ENCODE measurements at places on chromosomes 3 and 15.

GRCh38 chr3:128004661-128005060, 47.6 kb upstream of the SEC61A1 start:
- DNase-seq, result no peak

- no peak for DNase-seq
These were observed 12.8 kb upstream of the MTMR10 start for GRCh38 chr15:31004220-31004733.

GRCh38 chr15:69468241-69469121, 15.9 kb downstream of the RPLP1 start:
- DNase-seq, result no peak

GRCh38 chr3:71172189-71172588, 411.3 kb downstream of the FOXP1 start:
- no peak for DNase-seq

GRCh38 chr15:37094333-37094914, 5.9 kb downstream of the MEIS2 start:
- no peak for DNase-seq

DNA sequence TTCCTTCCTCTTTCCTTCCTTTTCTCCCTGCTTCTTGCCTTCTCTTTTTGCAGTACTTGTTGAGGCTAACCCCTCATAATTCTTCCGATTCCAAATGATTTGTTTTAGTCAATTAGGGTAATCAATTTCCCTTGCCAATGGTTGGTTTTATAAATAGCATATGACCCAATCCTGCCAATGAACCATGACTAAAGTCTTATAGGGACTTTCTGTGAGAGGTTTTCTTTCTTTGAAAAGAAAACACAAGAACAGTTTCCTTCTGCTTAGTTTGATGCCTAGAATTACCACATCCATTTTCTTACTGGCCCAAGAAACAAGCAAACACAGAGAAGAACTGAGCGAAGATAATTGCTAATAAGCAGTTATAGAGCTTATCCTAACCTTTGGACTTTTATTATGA, 292.5 kb upstream of the SATB1 start:
- no peak for DNase-seq

- DNase-seq, result no peak
These were observed 883 bp downstream of the CFAP92 start for GRCh38 chr3:128992926-128993460.

- no peak for DNase-seq
These were observed 9.4 kb upstream of the PCSK6 start for GRCh38 chr15:101498717-101499480.

- DNase-seq, result no peak
These were observed 27.5 kb downstream of the BHLHE40 start for GRCh38 chr3:5006755-5007202.

DNA sequence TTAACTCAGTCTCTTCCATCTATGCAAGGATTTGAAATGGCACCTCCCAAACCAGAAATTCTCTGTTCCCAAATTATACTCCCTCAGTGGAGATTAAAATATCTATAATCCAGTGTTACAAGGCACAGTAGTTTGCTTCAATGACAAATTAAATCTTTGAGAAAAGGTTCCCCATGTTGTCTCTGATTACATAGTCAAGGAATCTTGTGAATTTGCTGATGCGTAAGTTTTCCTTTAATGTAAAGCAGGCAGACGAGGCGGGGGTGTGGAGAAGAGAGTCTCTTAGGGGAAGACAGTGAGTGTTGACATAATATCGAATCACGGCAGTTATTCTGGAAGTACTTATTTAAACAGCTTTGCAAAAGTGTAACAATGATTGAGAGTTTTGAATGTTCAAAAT, 236.4 kb upstream of the RARB start:
- no peak for DNase-seq

- DNase-seq, result no peak
These were observed 256.3 kb upstream of the CHRNA7 start for GRCh38 chr15:31774045-31774444.

- DNase-seq, result no peak
These were observed 437.9 kb downstream of the CNTN4 start for GRCh38 chr3:2536575-2536974.

DNA sequence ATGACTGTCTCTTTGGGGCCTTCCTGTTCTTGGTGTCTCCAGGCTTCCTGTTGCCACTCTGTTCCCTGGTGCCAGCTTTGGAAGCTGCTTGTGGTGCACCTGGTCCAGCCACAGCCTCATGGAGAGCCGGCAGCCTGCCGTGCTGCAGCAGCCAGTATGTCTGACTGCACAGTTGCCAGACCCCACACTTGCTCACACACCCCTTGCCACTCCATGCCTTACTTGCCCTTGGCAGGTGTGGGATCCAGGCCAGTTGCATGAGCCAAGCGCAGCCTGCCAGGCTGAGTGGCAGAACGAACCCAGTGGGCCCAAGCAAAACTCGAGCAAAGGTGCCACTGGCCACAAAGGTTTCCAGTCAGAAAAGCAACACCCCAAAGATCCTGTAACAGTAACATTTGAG, 309.2 kb downstream of the DOCK3 start:
- no peak for DNase-seq

GRCh38 chr3:45907769-45908705, 21.7 kb downstream of the CCR9 start:
- no peak for DNase-seq

- no peak for DNase-seq
These were observed 4.4 kb downstream of the SCN5A start for GRCh38 chr3:38645076-38645475.

Measured in OCI-M1 (cell line).